ENCODE measurements at places on chromosomes 1 and 21. TPM values are rescaled to one million over a fixed set of nuclear protein-coding genes. Genes with fewer than 3 reads are reported as not detected.

GRCh38 chr1:178324003-178324402, 172.8 kb downstream of the CLEC20A start:
- no peaks in the 10 kb centered on the region for H3K4me1 ChIP-seq
- no peak overlapping the region for H3K27ac ChIP-seq
- no peaks in the 10 kb centered on the region for H3K36me3 ChIP-seq
- H3K27me3 ChIP-seq, result peaks cover 5% of the 10 kb centered on the region
- no peak overlapping the region for H3K4me3 ChIP-seq

DNA sequence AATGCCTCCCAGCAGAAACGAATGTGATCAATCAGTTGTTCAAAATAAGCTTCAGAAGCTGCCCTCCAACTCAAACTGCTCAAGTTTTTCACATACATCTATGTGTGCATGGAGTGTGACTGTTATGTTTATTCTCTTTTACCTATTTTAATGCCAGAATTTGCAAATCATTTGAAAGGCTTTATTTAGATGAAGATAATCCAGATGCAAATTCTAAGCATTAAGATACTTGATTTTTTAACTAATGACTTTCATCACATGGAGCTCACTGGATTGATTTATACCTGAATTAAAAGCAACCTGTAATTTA, 69.5 kb downstream of the PLD5 start:
- no peaks in the 10 kb centered on the region for H3K4me1 ChIP-seq
- peaks cover 20% of the 10 kb centered on the region for H3K27me3 ChIP-seq
- no peak overlapping the region for H3K27ac ChIP-seq
- H3K36me3 ChIP-seq, result no peaks in the 10 kb centered on the region

DNA sequence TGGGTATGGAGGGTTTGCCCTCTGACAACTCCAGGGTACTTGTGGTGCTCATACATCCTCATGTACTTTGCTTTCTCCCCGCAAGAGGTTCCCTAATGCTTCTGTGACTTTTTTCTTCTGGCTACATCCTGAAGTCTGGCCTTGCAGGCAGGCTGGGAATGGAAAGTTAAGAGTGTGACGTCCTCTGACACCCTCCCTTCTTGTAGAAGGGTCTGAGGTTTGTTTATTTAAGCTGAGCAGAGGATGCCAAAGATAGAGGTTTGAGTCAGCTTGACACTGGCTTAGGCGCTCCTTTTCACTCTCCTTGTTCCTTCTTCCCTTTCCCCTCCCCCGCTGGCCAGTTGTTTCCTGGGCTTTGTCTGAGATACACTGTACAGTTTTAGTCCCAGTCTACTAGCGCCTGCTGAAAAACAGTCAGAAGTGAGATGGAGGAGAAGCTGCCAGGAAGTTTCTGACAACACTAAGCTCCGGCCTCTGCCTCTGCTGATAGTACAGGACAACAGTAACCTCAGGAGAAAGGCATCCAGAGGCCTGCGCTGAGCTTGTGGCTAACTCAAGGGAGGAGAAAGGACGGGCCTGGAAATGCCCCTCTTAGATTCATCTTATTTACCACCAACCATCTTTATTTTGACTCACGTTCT, at the start of gene MACF1:
MACF1 (plus strand) TSS at position 255 of the 641 bp plus-strand sequence; CDS start at position 583, 328 bp downstream.
- H3K36me3 ChIP-seq, result peaks cover 11% of the 10 kb centered on the region
- peak; percentile 72 for DNase-seq
- no peaks in the 10 kb centered on the region for H3K27me3 ChIP-seq
- peaks cover 48% of the 10 kb centered on the region for H3K4me1 ChIP-seq

- no peak overlapping the region for H3K4me3 ChIP-seq
- peaks cover 39% of the 10 kb centered on the region for H3K36me3 ChIP-seq
- DNase-seq, result no peak
- H3K27me3 ChIP-seq, result no peaks in the 10 kb centered on the region
- peaks cover 41% of the 10 kb centered on the region for H3K4me1 ChIP-seq
These were observed 3.3 kb downstream of the ALDH9A1 start for GRCh38 chr1:165695031-165695430.

GRCh38 chr1:25568090-25568833, 24.9 kb downstream of the LDLRAP1 start:
- H3K4me1 ChIP-seq, result peaks cover 61% of the 10 kb centered on the region
- no peak overlapping the region for H3K27ac ChIP-seq
- no peaks in the 10 kb centered on the region for H3K27me3 ChIP-seq
- no peak overlapping the region for H3K4me3 ChIP-seq
- H3K36me3 ChIP-seq, result peaks cover 5% of the 10 kb centered on the region
- no peak for DNase-seq

DNA sequence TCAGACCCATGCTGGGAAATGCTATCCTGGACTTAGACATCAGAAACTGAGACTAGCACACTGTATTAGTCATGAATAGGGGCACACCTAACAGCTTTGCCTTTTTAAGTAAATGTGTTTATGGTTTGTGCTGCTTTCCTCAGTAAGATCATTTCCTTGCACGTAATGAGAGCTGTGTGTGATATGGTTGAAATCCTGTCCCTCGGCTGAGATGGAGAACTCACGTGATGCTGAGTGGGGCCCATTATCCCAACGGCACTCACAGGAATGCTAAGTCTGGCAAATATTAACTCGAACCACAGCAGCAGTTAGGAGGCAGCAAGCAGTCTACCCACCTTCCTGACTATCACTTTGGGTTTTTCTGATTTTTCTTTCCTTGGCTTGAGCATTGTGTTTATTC, 38.2 kb downstream of the BCL9 start:
- H3K27ac ChIP-seq, result peak overlapping the region; percentile 71
- H3K27me3 ChIP-seq, result peaks cover 23% of the 10 kb centered on the region
- peak overlapping the region; percentile 47 for H3K4me3 ChIP-seq

DNA sequence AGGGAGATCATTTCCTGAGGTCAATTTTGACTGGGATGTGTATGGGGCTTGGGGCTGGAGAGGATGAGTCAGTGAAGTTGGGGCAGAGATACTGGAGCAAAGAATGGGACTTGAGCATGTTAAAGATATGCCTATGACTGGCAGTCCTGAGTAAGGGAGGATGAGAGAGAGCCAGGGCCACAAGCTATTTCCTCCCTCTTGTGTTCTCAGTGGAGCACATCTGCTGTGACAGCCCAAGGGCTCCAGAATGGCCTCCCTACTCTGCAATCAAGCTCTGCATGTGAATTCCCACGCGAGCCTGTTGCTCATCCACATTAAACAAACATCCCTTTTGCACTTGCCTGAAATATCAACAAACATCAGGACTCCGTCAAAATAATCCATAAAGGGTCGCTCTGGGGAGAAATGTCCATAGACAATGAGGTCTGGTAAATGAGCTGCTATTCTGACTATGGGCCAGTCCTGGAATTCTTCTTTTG, 9.2 kb downstream of the ADCY10 start:
- H3K36me3 ChIP-seq, result no peaks in the 10 kb centered on the region
- no peak for DNase-seq
- no peak overlapping the region for H3K4me3 ChIP-seq
- H3K27ac ChIP-seq, result no peak overlapping the region
- peaks cover 2% of the 10 kb centered on the region for H3K27me3 ChIP-seq
- no peaks in the 10 kb centered on the region for H3K4me1 ChIP-seq

GRCh38 chr1:237411621-237412020, 369.6 kb downstream of the RYR2 start:
- peak; percentile 31 for DNase-seq
- H3K36me3 ChIP-seq, result no peaks in the 10 kb centered on the region
- H3K27ac ChIP-seq, result no peak overlapping the region
- peaks cover 4% of the 10 kb centered on the region for H3K4me1 ChIP-seq

DNA sequence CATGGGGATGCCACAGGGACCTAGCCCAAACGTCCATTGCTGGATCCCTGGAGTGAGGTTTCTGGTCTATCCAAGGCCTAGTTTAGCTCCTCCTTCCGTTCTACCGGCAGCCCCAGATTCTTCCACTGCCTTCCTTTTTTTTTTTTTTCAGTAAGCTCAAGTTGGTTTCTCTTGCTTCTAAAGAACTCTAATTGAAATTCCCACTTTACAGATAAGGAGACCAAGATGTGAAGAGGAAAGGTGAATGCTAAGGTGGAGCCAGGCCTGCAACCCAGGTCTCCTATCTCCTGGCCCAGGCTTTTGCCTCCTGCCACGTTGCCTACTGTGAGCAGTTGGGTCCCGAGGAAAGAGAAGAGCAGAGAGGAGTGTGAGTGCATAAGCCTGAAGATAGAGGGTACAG, 31.5 kb upstream of the CLIC4 start:
- no peaks in the 10 kb centered on the region for H3K27me3 ChIP-seq
- H3K36me3 ChIP-seq, result no peaks in the 10 kb centered on the region
- H3K4me3 ChIP-seq, result no peak overlapping the region
- H3K27ac ChIP-seq, result no peak overlapping the region
- H3K4me1 ChIP-seq, result peaks cover 17% of the 10 kb centered on the region

GRCh38 chr1:239247285-239247684, 139.1 kb upstream of the CHRM3 start:
- DNase-seq, result no peak
- no peaks in the 10 kb centered on the region for H3K36me3 ChIP-seq
- H3K4me3 ChIP-seq, result no peak overlapping the region
- no peaks in the 10 kb centered on the region for H3K4me1 ChIP-seq
- H3K27me3 ChIP-seq, result no peaks in the 10 kb centered on the region
- H3K27ac ChIP-seq, result no peak overlapping the region

GRCh38 chr1:100868364-100868995, 26.2 kb downstream of the EXTL2 start:
- no peak overlapping the region for H3K27ac ChIP-seq
- no peak for DNase-seq
- H3K36me3 ChIP-seq, result no peaks in the 10 kb centered on the region
- no peaks in the 10 kb centered on the region for H3K27me3 ChIP-seq
- H3K4me1 ChIP-seq, result no peaks in the 10 kb centered on the region

GRCh38 chr21:45430521-45431501, 25.8 kb downstream of the COL18A1 start:
- H3K27ac ChIP-seq, result no peak overlapping the region
- no peaks in the 10 kb centered on the region for H3K36me3 ChIP-seq
- no peaks in the 10 kb centered on the region for H3K4me1 ChIP-seq
- no peak overlapping the region for H3K4me3 ChIP-seq
- peaks cover 9% of the 10 kb centered on the region for H3K27me3 ChIP-seq

GRCh38 chr1:226498640-226499008, 49.9 kb upstream of the STUM start:
- peaks cover 3% of the 10 kb centered on the region for H3K27me3 ChIP-seq
- no peaks in the 10 kb centered on the region for H3K4me1 ChIP-seq
- no peaks in the 10 kb centered on the region for H3K36me3 ChIP-seq
- no peak overlapping the region for H3K4me3 ChIP-seq

DNA sequence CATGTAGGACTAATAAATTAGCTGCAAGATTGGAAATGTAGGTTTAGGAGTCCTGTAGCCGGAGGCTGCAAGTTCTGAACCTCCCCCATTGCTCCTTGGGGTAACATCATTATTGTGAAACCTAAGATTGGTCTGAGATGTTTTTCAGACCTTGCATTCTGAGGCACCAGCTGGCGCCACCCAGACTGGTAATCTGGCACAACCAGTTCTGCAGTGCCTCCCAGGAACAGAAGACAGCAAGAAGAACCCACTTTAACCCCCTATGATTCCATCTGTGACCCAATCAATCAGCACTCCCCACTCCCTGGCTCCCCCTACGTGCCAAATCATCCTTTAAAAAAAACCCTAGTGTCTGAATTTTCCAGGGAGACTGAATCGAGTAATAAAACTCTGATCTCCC, 11.6 kb upstream of the DNAJC6 start:
- no peak for DNase-seq
- H3K4me3 ChIP-seq, result no peak overlapping the region
- H3K4me1 ChIP-seq, result no peaks in the 10 kb centered on the region
- H3K27me3 ChIP-seq, result no peaks in the 10 kb centered on the region

- H3K4me1 ChIP-seq, result peaks cover 14% of the 10 kb centered on the region
- H3K36me3 ChIP-seq, result no peaks in the 10 kb centered on the region
- no peak overlapping the region for H3K27ac ChIP-seq
These were observed 186.3 kb downstream of the TPR start for GRCh38 chr1:186188736-186189135.

Gene LCE1E
- not detected for total RNA-seq

Gene C1orf116
- total RNA-seq, result not detected

Gene HPCAL4
- total RNA-seq, result 0.43 TPM

Gene HMCN1
- total RNA-seq, result not detected

Gene IL12RB2
- total RNA-seq, result 86.9 TPM

Gene PTGS2
- 2.9 TPM for total RNA-seq

Gene ADGRB2
- total RNA-seq, result 1.6 TPM

Gene NHLH1
- 0.45 TPM for total RNA-seq

Gene OLIG1
- total RNA-seq, result not detected
